ENCODE measurements at places on chromosomes 5 and 9. TPM values are rescaled to one million over a fixed set of nuclear protein-coding genes. Genes with fewer than 3 reads are reported as not detected.

EDIL3 gene
- 0.32 TPM for total RNA-seq

DNA sequence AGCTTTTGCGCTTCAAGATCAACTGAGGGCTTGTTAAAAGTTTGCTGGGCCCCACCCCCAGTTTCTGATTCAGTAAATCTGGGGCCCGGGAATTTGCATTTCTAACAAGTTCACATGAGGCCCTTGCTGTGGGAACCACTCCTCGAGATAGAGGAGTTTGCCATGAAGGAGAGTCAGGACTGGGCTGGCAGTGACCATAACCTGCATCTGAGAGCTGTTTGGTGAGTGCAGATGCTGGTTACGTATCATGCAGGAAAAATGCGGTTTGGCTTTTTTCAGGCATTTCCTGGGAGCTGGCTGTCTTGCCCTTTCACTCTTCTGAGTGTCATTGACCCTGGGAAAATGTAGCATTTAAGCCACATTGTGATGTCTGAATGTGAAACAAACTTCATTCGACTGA lies 9.4 kb upstream of the ANGPTL2 start:
- H3K4me1 ChIP-seq, result no peaks in the 10 kb centered on the region
- H3K36me3 ChIP-seq, result no peaks in the 10 kb centered on the region
- H3K27ac ChIP-seq, result no peak overlapping the region
- DNase-seq, result no peak
- H3K27me3 ChIP-seq, result no peaks in the 10 kb centered on the region
- H3K4me3 ChIP-seq, result no peak overlapping the region

GRCh38 chr9:89048616-89049015 lies 57.3 kb downstream of the S1PR3 start:
- H3K27ac ChIP-seq, result no peak overlapping the region
- no peaks in the 10 kb centered on the region for H3K4me1 ChIP-seq
- H3K4me3 ChIP-seq, result no peak overlapping the region
- H3K27me3 ChIP-seq, result no peaks in the 10 kb centered on the region
- no peak for DNase-seq
- no peaks in the 10 kb centered on the region for H3K36me3 ChIP-seq

- H3K27ac ChIP-seq, result no peak overlapping the region
- H3K4me3 ChIP-seq, result no peak overlapping the region
- no peaks in the 10 kb centered on the region for H3K4me1 ChIP-seq
- no peaks in the 10 kb centered on the region for H3K27me3 ChIP-seq
- DNase-seq, result no peak
Observed at GRCh38 chr5:107646418-107646817, 24.3 kb downstream of the EFNA5 start.

- H3K27ac ChIP-seq, result no peak overlapping the region
- DNase-seq, result no peak
- H3K4me1 ChIP-seq, result no peaks in the 10 kb centered on the region
- no peak overlapping the region for H3K4me3 ChIP-seq
- H3K27me3 ChIP-seq, result no peaks in the 10 kb centered on the region
- no peaks in the 10 kb centered on the region for H3K36me3 ChIP-seq
Observed at GRCh38 chr9:102185962-102186361, 447.5 kb upstream of the GRIN3A start.

SLC6A7 gene
- total RNA-seq, result not detected

DNA sequence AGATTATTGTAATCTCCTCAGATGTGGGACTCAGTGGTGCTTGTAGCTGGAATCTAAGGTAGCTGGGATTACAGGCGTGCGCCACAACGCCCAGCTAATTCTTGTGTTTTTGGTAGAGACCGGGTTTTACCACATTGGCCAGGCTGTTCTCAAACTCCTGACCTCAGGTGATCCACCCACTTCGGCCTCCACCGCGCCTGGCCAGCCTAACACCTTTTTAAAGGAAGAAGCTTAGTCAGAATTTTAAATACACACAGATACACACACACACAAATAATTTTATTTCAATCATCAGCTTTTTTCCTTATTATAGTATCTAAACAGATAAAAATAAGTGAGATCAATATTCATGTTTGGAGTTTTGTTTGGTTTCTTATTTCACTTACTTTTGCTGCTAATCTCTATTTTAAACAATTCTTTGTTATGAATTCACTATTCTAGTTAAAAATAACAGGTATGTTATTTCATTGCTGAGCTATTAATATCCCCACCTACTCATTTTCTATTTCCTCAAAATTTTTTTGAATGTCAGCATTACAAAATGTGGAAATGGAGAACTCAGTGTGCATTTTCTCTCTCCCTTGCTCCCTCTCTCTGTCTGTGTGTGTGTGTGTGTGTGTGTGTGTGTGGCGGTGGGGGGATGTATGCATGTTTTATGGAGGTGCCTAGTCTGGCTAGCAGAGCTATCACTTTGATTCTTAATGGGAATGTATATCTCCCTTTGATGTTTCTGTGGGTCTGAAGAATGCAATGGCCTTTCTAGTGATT lies 960.6 kb upstream of the DMAC1 start:
- no peak for DNase-seq
- no peaks in the 10 kb centered on the region for H3K36me3 ChIP-seq
- no peaks in the 10 kb centered on the region for H3K4me1 ChIP-seq
- no peaks in the 10 kb centered on the region for H3K27me3 ChIP-seq

GRCh38 chr5:122040636-122041302 lies 37.3 kb downstream of the LOX start:
- no peak overlapping the region for H3K4me3 ChIP-seq
- H3K4me1 ChIP-seq, result no peaks in the 10 kb centered on the region
- no peaks in the 10 kb centered on the region for H3K36me3 ChIP-seq
- H3K27me3 ChIP-seq, result no peaks in the 10 kb centered on the region
- DNase-seq, result no peak
- no peak overlapping the region for H3K27ac ChIP-seq
